Activated T-cell treated with anti-CD3 and anti-CD28 coated beads, Interleukin-2, amount 50 U/mL, for 72 hours (primary cell): ENCODE measurements at places on chromosomes 4 and X. TPM values are rescaled to one million over a fixed set of nuclear protein-coding genes. Genes with fewer than 3 reads are reported as not detected.

GRCh38 chr4:89119836-89120235 lies 8.5 kb downstream of the TIGD2 start:
- no peak for DNase-seq

LRRC66 gene
- total RNA-seq, result 0.77 TPM

GRCh38 chrX:66680451-66680850 lies 41.6 kb upstream of the EDA2R start:
- DNase-seq, result no peak

PRRG3 gene
- total RNA-seq, result not detected

GRCh38 chrX:138875472-138875871 lies 164.0 kb upstream of the FGF13 start:
- DNase-seq, result no peak

RBM47 gene
- total RNA-seq, result 12.0 TPM

ZNF711 gene
- total RNA-seq, result 1.8 TPM

DNA sequence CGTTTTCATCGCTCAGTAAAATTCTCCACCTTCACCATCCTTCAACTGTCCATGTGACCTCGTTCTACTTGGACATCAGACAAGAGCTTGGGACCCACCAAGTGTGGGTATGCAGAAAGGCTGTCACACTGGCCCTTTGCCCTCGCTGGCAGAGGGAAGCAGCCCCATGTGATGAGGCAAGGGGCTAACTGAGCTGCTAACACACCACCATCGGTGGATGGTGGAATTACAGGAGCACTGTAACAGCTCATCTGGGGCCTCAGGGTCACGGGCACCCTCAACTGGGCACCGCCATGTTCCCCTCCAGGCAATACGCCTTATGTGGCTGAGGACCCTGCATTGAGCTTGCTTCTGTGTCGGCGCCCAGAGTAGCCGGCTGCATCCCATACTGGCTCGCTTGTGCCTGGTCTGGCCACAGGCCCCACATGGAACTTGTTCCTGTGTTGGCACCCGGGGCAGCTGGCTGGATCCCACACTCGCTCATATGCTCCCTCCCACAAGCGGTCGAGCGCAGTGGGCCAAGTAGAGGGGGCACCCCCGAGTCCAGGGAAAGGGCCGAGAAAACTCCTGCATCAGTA lies 109.5 kb downstream of the TAB3 start:
- no peak for DNase-seq

GRCh38 chr4:102343964-102344519 lies 1.2 kb downstream of the SLC39A8 start:
- DNase-seq, result no peak

SOX3 gene
- not detected for total RNA-seq

- no peak for DNase-seq
Measured at GRCh38 chr4:176001151-176002006, 64.3 kb upstream of the WDR17 start.
